Right renal pelvis (tissue), 4 donors: ENCODE measurements at places on chromosomes 3 and 15. TPM values are rescaled to one million over a fixed set of nuclear protein-coding genes. Genes with fewer than 3 reads are reported as not detected.

DNA sequence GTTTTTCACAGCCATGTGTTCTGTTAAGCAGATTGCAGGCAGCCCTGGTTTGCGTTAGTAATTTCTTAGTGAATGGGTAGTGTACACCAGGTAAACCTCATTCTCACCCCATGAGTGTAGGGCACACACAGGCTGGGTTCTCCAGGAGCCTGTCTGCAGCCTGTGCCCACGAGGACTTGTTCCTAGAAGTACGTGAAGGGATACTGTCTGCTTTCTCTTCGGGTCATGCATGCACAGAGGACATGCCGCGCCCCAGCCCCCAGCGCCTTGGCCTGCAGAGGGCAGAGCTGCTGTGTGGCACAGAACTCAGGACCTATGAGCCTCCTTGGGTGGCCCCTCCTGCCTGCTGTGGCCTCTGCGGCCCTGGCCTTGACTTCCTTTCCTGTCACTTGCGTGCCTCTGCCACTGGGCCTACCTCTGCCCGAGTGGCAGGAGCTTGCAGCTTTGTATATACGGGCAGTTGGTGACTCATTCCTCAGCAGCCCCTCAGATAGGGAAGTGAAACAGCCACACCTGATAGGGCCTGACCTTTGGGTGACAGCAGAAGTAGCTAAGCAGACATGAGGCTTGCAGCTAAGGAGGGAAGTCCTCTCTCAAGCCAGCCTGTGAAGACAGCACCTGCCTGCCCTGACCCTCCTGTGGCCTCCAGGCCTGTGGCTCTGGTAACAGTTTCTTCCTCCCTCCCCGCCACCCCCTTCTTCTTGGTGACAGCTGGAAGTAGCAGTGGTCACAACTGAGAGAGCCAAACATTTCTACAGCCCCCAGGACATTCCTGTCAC is 19.5 kb downstream of the PPCDC start:
- DNase-seq, result no peak

- no peak for DNase-seq
Measured at GRCh38 chr3:194592798-194593752, 40.1 kb downstream of the TMEM44 start.

GRCh38 chr3:162269636-162270458 is 773.2 kb downstream of the OTOL1 start:
- no peak for DNase-seq

GRCh38 chr3:177196456-177197040 is 734 bp downstream of the TBL1XR1 start:
- peak; percentile 31 for DNase-seq

DNA sequence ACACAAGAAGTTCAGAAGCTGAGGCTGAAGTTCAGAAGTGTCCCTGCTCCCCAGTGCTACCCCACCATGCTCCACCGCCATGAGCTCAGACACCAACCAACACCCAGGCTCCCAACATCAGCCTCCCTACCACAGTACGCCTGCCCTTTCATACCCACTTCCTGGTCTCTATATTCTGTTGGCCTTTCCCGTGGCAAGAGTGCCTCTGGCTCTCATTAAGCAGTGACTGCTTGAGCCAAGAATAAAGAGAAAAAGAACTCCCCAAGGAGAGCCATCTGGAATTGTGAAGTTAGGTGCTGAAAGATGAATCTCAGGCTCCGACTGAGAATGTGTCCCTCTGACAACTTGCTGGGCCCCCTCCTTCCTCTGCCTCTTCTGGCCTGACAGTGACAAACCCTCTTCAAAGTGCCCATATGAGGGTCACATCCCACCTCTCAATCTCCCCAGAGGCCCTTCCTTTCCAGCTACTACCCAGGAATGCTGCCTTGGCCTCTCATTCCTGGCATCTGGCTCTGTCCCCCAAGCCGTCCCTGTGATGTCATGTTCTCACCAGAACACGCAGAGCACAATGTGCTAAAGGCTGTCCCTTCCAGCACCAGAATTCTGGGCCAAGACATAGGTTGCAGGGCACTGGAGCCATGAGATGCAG is 306.8 kb downstream of the NTRK3 start:
- no peak for DNase-seq

DNA sequence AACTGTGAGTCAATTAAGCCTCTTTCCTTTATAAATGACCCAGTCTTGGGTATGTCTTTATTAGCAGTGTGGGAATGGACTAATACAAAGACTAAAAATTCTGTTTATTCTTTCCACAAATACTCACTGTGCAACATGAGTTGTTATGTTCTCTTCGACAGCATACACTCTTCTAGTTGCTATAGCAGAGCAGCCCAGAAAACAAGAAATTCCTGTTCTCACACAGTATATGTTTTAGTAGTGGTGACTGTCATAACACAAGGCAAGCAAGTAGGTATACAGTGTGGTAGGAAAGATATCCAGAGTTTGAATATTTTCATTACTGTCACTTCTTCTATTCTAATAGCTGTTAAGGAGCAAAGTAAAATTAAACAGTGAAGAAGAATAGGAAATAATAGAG is 453.3 kb downstream of the ROBO1 start:
- DNase-seq, result no peak

DNA sequence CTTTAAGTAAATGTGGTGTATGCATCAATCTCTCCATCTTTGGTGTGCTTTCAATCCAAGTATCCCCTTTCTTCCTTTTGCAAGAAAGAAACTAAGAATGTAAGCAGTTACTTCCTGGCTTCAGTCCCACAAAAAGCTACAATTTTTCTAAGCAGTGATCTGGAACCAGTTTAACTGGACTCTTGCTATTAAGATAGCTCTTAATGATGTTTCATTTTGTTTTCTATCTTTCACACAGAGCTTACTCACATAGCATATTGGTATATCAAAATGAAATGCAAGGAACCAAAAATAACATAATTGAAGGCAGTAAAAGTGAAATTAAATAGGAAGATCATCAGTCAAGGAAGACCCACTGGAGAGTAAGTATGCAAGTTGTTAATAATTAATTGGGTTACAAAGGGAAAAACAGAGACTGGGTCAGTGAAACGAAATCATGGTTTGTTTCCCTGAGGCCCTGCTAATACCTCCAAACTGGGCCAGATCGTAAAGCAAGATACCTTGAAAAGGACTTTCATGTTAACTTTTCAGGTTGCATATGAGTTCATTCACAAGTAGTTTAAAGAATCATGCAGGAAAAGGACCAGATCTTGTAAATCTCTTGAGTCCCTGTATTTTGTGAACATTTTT is 41.9 kb downstream of the GPR160 start:
- DNase-seq, result no peak

DNA sequence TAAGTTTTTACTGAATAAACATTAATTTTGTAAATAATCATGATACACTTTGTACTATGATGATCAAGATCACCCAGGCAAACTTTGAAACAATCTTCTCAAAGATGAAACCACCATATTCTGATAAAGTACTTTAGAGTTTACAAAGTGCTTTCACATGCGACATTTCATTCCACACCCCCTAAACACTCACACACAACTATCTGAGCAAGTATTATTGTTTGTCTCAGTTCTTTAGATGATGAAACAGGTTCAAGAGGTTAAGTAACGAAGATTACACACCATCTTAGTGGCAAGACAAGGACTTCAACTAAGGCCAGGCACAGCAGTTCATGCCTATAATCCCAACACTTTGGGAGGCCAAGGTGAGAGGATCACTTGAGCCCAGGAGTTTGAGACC is 37.6 kb downstream of the ZNF148 start:
- no peak for DNase-seq

DNA sequence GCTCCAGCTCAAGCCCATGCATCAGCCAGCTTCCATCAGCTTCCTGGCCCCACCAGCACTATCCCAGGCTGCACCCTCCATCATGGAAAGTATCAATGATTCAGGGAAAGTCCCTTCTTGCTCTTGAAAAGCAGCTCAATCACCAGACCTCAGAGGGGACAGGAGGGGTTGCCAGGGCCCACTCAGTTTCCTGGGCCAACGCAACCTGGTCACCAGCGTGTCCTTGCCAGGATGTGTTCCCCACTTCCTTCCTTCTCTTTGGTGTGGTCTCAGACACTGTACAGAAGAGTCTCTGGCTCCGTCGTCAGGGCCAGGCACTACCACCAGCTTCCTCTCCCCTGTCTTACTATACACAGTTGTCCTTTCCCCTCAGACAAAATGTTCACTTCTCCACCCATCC is 3.0 kb downstream of the HDC start:
- DNase-seq, result no peak

DNA sequence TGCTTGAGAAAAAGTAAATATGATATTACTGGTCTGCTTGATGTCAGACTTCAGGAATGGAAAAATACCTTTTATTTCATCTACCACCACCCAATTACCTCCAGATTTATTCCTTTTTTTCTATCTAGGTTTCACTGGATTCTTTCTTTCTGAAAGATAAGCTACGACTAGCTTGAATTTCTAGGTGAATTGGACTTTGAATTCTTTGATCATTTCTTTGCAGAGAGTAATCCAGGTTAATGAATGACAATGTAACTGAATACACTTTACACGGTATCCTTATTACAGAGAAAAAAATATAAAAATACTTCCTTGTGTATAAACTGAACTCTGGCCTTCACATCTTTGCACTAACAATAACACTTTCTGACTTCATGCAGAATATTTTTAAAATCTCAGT is 59.5 kb upstream of the TRPC1 start:
- no peak for DNase-seq

DNA sequence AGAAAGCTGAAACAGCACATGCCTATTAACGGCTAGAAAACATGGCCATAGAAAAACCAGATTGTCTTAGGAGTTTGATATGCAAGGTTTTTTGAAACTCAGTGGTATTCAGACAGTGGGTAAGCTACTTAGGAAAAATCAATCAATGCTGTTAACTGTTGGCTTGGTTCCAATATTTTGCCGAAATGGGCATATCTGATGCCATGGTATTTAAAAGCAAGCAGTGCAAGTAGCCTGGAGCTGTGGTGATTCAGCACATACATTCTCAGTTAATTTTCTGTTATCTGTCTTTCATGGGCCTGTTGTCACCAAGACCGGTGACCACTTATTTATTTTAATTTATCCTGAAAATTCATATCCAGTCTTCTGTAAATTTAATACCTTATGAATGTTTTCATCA is 17.3 kb upstream of the SUCNR1 start:
- no peak for DNase-seq

- DNase-seq, result no peak
Measured at GRCh38 chr15:62606376-62607113, 436.0 kb upstream of the TPM1 start.

- DNase-seq, result no peak
Measured at GRCh38 chr3:37024092-37024491, 30.8 kb downstream of the MLH1 start.

DNA sequence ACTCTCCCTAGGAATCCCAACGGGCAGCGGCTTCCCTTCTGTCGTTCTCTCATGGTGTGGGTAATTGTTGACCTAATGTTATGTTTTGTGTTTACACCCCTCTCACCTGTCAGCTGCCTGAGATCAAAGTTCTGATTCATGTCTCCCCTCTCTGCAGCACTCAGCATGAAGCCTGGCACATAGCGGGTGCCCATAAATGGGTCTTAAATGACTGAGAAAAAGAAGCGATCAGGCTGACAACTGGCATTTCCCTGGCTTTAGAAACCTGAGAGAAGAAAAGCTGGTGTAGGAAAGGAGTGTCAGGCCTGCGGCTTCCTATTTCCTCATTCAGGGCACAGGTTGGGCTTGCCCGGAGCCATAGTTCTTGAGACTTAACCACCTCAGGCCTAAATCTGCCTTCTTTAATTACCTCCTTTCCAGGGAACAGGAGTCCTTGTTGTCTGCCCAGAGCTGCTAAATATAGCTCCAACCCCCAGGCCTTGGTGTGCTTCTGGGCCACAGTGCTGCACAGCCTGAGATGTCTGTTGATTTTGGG is 31.8 kb downstream of the LPP start:
- DNase-seq, result no peak

- no peak for DNase-seq
Measured at GRCh38 chr3:109353057-109353456, 15.7 kb upstream of the DPPA4 start.

DNA sequence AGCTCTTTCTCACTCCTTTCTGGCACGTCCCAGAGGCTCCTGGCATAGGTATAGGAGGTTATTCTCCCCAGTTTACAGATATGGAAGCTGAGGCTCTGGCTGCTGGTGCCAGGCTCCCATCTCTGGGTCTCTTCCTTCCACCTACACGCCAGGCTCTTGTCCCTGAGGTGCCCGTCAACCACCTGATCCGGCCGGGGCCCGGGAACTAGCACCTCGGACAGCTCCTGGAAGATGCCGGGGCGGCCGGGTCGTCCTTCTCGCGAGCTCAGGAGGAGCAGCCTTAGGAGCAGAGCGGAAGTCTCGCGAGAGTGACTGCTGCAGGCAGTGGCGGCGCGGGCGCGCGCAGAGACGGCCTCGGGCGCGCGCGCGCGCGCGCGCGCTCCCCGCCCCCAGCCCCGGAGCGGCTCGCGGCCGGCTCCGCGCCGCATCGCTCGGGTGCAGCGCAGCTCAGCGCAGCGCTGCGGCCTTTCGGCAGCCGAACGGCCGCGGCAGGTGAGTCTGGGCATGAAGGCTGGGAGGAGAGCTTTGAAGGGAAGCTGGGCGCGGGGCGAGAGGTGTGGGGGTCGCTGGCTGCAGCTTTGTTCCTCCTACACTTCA is at the start of gene SCAMP5:
TSS of gene SCAMP5 (plus strand) at position 382 of the 597 bp plus-strand sequence. CDS start 16,277 bp downstream, outside the sequence.
- peak; percentile 88 for DNase-seq

The NECTIN3 gene
- 39.3 TPM for polyA plus RNA-seq

The PATL2 gene
- 0.87 TPM for polyA plus RNA-seq

The MORC1 gene
- polyA plus RNA-seq, result 0.79 TPM
